ENCODE measurements at places on chromosomes 6 and 20.

GRCh38 chr6:160927416-160927815 lies 64.2 kb upstream of the MAP3K4 start:
- no peak for DNase-seq

GRCh38 chr6:11327961-11328360 lies 95.5 kb upstream of the NEDD9 start:
- no peak for DNase-seq

DNA sequence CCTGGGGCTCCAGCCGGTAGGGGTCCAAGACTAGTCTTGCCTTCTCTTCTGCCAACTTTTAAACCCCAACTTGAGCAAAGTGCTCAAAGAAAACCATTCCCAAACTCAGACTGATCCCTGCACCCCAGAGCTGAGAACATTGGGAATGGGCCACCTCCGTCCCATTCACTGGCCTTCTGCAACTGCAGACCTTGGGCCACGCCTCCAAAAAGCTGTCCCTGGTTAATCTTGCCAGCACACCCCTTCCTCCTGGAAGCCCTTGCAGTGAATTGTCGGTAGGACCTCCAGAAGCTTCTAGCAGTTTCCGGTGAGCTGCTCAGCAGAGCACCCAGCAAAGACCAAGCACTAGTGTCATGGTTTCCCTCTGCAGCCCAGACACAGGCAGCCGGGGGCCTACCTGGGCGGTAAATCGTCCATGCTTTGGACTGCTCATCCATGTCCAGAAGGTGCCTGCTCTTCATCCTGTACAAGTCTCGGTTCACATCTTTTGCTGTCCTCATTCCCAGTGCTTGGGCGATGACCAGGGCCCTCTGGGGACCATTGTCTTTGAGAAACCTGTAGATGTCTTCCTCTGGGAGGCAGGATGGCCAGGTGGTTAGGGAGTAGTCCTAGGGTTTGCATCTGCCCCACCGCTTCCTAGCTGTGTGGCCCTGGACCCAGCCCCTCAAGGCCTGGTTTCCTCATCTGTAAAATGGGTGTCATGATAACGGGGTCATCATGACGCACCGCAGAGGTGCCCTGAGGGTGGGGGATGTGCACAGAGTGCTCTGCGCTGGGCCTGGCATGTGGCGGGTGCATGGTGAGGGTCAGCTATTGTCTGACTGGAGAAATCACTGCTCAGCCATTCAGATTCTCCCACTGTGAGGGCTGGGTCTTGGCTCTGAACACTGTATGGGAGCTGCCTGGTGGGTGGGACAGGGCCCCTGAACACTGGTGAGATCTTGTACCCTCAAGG lies 5.5 kb downstream of the ZBP1 start:
- DNase-seq: no peak

- DNase-seq: no peak
These were observed 2.0 kb upstream of the STMN3 start for GRCh38 chr20:63655249-63655648.

DNA sequence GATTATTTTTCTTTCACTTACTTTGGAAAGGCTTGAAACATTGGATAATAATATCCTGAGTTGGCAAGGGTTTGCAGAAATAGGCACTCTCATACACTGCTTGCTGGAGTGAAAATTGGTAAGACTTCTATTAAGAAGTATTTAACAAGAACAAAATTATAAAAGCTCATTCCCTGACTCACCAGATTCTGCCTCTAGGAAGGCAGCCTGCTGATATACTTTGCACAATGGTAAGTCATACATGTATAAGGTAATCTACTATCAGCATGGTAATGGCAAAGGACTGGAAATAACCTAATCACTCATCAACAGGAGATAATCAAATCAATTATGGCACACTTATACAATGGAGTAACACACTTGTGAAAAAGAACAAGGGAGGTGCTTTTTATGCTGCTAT lies 85.8 kb downstream of the PLCG1 start:
- no peak for DNase-seq

GRCh38 chr6:165218829-165219228 lies 90.6 kb downstream of the C6orf118 start:
- DNase-seq: no peak

GRCh38 chr20:50040432-50041245 lies 57.9 kb downstream of the SNAI1 start:
- no peak for DNase-seq

GRCh38 chr6:112176175-112176574 lies 78.2 kb downstream of the LAMA4 start:
- no peak for DNase-seq
